ENCODE measurements at places on chromosomes 5 and 9. TPM values are rescaled to one million over a fixed set of nuclear protein-coding genes. Genes with fewer than 3 reads are reported as not detected.

Gene CERCAM
- total RNA-seq: 15.8 TPM

Gene GABRA1
- not detected for total RNA-seq

- peak overlapping the region; percentile 90 for H3K27ac ChIP-seq
- no peak for DNase-seq
- H3K27me3 ChIP-seq: no peaks in the 10 kb centered on the region
- H3K4me3 ChIP-seq: peak overlapping the region; percentile 89
Measured at GRCh38 chr5:1345876-1346626, 1.2 kb upstream of the CLPTM1L start.

- DNase-seq: no peak
- no peak overlapping the region for H3K4me3 ChIP-seq
- H3K27me3 ChIP-seq: no peaks in the 10 kb centered on the region
- no peak overlapping the region for H3K27ac ChIP-seq
Measured at GRCh38 chr5:87361536-87362213, 51.1 kb downstream of the CCNH start.

Gene IL5
- total RNA-seq: not detected

Gene PCAT7
- not detected for total RNA-seq

GRCh38 chr9:36258996-36259533, 817 bp upstream of the GNE start:
- peak overlapping the region; percentile 91 for H3K4me3 ChIP-seq
- H3K27ac ChIP-seq: peak overlapping the region; percentile 99
- H3K36me3 ChIP-seq: no peaks in the 10 kb centered on the region
- peaks cover 16% of the 10 kb centered on the region for H3K4me1 ChIP-seq
- no peaks in the 10 kb centered on the region for H3K27me3 ChIP-seq

DNA sequence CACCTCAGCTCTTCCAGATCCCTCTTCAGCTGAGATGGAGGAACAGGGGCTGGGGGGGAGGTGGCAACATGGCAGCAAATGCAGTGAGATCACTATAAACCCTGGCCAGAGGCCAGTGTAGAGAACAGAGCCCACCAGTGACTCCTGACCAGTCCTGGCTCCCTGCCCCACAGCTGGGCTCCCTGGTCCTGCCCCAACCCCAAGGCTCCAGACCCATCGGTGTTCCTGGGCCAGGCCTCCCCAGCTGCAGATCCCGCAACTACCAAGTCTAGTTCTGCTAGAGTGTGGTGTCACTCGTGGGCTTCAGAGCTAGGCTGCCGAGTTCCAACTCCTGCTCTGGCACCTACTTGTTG, 16.8 kb downstream of the AKNA start:
- no peaks in the 10 kb centered on the region for H3K27me3 ChIP-seq
- peaks cover 23% of the 10 kb centered on the region for H3K36me3 ChIP-seq
- DNase-seq: no peak
- no peak overlapping the region for H3K27ac ChIP-seq

Gene OR13J1
- not detected for total RNA-seq

DNA sequence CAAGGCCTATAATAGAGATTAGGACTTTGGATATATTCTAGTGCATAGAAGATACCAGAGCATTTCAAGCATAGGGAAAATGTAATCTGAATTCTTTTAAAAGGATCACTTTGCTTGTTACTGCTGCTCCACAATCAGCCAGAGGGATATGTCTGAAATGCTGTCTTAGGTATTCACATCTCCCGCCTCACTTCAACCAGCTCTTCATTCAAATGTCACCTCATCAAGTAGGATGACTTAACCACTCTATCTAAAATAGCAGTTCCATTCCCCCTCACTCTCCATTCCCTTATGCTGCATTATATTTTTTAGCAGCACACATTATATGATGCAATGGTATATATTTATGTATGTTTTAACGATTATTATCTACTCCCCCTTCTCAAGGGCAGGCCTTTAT, 500.3 kb upstream of the GRIA1 start:
- H3K27me3 ChIP-seq: no peaks in the 10 kb centered on the region
- no peaks in the 10 kb centered on the region for H3K4me1 ChIP-seq
- H3K36me3 ChIP-seq: no peaks in the 10 kb centered on the region
- H3K27ac ChIP-seq: no peak overlapping the region

- no peak overlapping the region for H3K4me3 ChIP-seq
- no peak for DNase-seq
- H3K4me1 ChIP-seq: no peaks in the 10 kb centered on the region
- peaks cover 12% of the 10 kb centered on the region for H3K36me3 ChIP-seq
- no peaks in the 10 kb centered on the region for H3K27me3 ChIP-seq
Measured at GRCh38 chr5:138807182-138807581, 54.0 kb downstream of the CTNNA1 start.

GRCh38 chr5:97111616-97112015, 30.8 kb downstream of the LIX1 start:
- no peak for DNase-seq
- no peaks in the 10 kb centered on the region for H3K4me1 ChIP-seq
- no peaks in the 10 kb centered on the region for H3K27me3 ChIP-seq
- no peak overlapping the region for H3K27ac ChIP-seq
- no peak overlapping the region for H3K4me3 ChIP-seq

Gene SH3RF2
- 41.2 TPM for total RNA-seq
